ENCODE measurements at places on chromosomes 3 and 15.
A peak's percentile ranks its signal among the peaks of the same experiment; 100 is the strongest.

GRCh38 chr3:150970665-150971324 lies 1.7 kb downstream of the CLRN1 start:
- DNase-seq = no peak

- DNase-seq = no peak
Observed at GRCh38 chr3:35528728-35529127, 110.6 kb upstream of the ARPP21 start.

- DNase-seq = no peak
Observed at GRCh38 chr3:58575971-58576652, 1.1 kb downstream of the FAM107A start.

DNA sequence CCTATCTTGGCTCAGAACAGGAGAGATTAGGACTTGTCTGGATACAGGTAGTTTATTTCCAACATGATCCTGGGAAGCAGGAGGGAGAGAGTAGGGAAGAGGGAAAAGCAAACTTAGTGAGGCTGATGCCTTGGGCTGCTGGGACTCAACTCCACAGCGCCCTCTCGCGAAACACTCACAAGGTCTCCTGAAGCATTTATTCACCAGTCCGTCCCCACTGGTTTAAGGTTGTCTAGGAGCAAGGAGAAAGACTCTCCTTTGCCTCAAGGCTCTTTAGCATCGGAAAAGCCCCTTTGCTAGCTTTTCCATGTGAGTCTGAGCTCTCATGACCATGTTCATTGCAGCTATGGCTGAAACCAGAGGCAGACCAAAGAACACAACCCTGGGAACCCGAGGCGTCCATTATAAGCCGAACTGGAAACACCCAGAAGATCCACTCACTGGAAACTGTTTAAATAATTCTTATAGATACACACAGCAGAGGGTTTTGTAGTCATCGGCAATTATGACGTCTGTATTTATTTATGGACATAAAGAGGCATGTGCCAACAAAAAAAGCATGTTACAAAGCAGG lies 244.5 kb downstream of the CD47 start:
- peak; percentile 80 for DNase-seq
